Effector CD4-positive, alpha-beta T cell (primary cell): ENCODE measurements at places on chromosomes 13 and 19.

DNA sequence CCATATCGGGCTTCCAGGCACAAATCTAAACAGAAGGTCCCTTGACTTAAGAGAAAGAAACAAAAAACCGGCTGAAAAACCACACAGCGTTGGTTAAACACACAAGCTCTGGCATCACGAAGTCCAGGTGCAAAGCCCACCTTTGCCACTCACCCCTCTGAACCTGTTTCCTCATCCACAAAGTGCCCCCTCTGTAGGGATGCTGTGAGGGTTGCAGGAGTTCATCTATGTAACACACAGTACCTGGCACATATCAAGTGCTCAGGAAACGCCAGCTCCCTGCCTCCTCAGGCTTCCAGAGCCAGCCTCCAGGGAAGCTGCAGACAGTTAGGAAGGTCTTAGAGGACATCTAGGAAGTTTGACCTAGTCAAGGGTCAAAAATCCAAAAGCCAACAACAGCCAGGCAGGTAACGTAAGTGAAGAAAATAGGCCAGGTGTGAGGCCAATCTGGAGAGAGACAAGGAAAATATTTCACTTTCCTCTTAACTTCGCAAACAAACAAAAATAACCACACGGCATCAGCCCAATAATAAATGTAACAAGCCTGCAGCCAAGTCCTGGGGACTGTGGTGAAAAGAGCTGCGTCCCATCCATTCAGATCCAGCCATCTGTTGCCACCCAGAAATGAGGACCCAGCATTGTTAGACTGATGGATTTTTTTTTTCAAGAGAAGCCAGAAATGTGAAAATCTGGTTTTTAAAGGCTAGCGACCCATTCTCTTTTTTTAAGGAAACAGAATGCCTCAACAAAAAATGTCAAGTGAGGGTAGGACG, 10.0 kb downstream of the KDELR1 start:
- DNase-seq = no peak

DNA sequence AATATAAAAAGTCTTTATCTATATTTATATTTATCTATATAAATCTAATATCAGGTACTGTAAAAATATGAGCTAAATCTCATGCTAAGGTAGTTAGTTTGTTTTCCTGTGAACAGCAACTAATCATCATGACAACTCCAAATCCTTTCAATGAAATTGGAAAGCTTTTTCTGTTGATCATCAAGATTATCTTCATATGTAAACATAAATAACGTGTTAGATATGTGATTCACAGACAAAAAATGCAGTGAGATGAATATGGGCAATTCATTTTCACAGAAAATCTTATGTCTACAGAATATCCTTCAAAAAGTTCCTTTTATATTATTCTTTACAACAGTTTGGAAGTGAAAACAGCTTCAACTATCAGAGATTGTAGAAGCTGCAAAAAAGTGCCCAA, 41.7 kb upstream of the EEF1AKMT1 start:
- no peak for DNase-seq

DNA sequence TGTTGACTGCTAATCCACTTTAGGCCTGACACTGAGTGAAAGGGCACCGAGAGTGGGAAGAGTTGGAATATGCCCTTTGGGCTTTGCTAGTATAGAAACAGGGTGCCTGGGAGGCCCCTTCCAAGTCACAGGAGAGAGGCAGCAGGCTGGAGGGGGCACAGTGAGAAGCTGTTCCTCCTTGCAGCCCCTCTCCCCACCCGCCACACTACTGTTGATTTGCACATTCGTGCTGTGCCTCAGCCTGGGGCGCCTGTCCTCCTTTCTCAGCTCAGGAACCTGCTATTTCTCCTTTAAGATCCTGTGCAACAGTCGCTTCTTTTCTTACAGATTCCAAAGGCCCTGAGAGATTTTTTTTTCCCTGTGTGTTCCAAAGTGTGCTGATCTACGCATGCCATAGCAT, 2.8 kb upstream of the B3GLCT start:
- no peak for DNase-seq

GRCh38 chr13:51244637-51245405, 22.6 kb downstream of the FAM124A start:
- no peak for DNase-seq

GRCh38 chr13:97938706-97939475, 14.6 kb upstream of the IPO5 start:
- DNase-seq = no peak

DNA sequence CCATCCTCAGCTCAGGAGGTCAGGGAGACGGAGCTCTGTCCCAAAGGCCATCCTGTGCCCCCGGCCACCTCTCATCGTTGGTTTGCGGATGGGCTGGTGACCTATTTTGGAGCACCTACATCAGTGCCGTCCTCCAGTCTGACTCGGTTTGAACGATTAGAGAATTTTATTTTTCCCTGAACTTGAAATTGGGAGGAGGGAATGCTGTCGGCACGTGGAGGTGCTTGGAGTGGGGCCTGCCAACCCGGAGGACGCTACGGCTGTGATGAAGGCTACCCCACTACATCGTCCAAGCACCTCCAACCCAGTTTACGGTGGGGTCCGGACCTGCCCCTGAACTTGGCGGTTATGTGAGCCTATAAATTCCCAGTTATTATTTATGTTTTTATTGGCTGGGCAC, 3.0 kb upstream of the ZNF554 start:
- no peak for DNase-seq

GRCh38 chr13:24362435-24362952, 53.1 kb downstream of the C1QTNF9 start:
- DNase-seq = no peak

GRCh38 chr13:102642475-102642874, 45.7 kb downstream of the TPP2 start:
- DNase-seq = no peak

GRCh38 chr19:1311543-1312091, 25.9 kb downstream of the EFNA2 start:
- no peak for DNase-seq

GRCh38 chr13:110445183-110445582, 116.3 kb downstream of the RAB20 start:
- no peak for DNase-seq

DNA sequence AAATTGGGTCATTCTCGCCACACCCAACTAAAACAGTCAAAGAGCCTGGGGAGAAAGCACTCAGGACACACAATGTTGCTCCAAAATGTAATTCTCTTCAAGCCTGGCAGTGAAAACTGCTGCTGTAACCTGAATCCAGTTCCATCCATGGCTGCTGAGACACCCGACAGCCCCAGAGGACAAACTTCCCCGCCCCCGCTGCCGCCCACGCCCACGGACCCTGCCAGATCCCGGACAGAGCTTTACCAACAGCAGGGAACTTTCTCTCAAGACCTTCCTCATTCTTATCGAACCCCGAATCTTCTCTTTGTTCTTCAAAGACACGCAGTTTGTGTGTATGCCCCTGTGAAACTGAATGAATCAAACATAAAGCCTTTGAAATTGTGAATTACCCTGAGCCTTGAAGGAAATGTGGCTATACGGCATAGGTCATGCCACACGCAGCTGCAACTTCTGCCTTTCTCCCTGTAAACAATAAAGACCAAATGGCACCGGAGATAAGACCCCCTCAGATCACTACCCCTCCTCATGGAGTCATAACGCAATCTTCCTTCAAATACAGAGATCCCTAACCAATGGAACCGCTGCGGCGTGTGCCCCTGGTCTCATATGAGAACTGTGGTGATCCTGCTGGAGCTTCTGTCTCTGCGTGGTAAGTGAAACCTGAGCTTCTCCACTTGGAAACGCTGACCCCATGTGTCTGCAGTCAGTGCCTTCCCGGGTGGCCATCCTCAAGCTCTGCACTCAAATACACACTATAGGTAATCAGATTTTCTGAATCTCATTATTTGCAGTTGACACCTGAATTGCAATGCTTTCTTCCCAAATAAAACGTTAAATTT, 4.8 kb upstream of the LAMP1 start:
- DNase-seq = no peak

DNA sequence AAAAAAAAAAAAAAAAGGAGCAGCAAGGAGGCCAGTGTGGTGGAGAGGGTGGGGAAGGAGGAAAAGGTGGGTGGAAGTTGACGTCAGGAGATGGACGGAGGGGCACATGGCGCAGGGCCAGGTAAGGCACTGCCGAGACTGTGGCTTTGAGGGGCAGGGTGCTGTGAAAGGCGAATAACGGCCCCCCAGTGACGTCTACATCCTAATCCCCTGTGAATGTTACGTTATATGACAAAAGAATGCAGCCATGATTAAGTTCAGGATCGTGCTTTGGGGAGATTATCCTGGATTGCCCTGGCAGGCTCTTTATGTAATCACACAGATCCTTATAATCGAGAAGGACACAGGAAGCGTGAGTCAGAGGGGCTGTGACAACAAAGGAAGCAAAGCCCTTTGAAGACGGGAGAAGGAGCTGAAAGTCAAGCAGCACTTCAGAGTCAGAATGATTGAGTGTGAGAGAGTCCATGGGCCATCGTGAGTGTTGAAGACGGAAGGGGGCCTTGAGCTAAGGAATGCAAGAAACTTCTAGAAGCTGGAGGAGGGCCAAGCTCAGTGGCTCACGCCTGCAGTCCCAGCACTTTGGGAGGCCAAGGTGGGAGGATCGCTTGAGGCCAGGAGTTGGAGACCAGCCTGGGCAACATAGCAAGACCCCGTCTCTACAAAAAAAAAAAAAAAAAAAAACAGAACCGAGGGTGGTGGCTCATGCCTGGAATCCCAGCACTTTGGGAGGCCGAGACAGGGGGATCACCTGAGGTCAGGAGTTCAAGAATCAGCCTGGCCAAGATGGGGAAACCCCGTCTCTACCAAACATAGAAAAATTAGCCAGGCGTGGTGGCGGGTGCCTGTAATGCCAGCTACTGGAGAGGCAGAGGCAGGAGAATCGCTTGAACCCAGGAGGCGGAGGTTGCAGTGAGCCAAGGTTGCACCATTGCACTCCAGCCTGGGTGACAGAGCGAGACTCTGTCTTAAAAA, 13.8 kb upstream of the CEACAM16 start:
- DNase-seq = no peak

GRCh38 chr13:114315074-114315785, 927 bp downstream of the CHAMP1 start:
- no peak for DNase-seq

DNA sequence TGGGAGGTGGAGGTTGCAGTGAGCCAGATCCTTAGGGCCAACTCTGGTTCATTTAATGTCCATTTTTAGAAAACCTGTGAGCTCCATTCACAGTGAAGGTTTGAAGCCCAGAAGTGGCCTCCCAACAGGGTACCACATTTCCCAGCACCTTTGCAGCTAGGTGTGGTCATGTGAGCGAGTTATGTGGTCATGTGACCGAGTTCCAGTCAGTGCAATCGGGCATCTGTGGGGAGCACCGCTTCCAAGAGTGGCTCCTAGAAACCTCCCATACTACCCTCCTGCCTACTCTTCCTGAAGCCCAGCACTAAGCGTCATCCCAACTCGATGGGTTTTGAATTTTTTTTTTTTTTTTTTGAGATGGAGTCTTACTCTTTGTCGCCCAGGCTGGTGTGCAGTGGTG, 663 bp upstream of the PLA2G4C start:
- no peak for DNase-seq

DNA sequence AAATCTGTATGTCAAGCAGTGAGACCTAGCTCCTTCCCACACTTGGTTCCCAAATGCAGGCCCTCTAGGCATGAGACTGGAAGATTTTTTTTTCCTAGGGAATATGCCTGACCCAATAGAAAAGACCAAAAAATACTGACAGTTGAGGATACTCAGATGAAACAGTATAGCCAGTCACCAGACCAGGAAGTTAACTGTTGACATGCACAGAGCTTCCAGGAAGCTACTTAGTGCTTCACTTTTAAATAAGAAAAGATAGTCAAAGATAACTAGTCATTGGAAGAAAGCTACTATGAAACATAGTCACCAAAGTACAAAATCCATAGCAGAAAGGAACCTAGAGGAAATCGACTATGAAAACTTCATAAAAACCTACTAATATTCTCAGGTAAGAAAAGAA, 32.3 kb downstream of the BRCA2 start:
- DNase-seq = no peak

GRCh38 chr19:33506498-33506897, 15.1 kb downstream of the PEPD start:
- DNase-seq = no peak

- no peak for DNase-seq
Observed at GRCh38 chr13:40445557-40445990, 220.9 kb downstream of the FOXO1 start.

DNA sequence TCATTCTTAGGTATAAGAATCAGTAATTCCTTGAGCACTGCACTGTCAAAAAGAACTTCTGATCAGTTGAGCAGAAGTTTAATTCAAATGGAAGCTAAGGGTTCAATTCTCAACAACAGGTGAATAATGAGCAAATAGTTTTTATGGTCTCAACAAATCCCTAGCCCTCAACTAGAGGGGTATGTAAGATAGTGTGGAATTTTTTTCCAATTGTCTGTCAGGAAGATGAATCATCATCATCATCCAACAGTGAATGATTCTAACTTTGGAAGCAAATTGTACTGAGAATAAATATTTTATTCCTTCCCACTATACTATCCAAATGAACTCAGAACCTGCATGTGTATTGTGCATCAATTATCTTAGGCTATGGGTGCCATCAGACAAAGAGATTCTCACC, 372.7 kb downstream of the ENOX1 start:
- DNase-seq = no peak

DNA sequence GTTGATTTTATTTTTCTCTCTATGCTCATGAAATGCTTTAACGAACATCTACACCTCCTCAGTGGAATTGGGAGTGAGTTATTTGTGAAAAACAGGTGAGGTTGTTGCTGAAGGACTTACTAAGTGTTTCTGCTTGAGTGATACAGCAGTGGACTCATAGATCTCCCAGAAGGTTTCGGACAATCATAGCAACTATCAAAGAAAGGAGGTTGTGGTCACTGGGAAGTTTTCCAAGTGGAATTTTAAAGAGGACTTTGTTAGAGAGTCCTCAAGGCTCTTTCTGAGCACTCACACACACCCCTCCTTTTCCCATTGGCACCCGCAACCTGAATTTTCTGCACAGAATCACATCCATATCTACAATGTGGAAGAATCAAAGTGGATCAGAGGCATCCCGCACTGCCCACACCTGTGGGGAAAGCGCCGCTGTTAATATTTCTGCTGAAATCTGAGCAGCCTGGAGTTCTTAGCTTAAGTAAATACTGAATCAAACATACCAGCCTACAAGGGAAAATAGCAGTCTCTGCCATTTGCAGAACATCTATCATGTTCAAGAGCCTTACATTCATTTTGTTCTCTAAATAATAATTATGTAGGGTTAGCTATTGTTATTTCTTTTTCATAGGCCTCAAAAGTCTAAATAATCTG, 719.4 kb downstream of the DIAPH3 start:
- DNase-seq = no peak

- DNase-seq = no peak
Observed at GRCh38 chr19:2550431-2551171, 74.7 kb downstream of the GADD45B start.

GRCh38 chr13:39451860-39452301, 151.1 kb downstream of the LHFPL6 start:
- no peak for DNase-seq
